Left ventricle myocardium superior (tissue), 1 donor: ENCODE measurements at places on chromosomes 16 and 17.

- DNase-seq: no peak
These were observed 24.5 kb upstream of the PHOSPHO1 start for GRCh38 chr17:49255125-49255524.

- no peak for DNase-seq
These were observed 167.1 kb upstream of the CDH13 start for GRCh38 chr16:82459580-82460256.

- no peak for DNase-seq
These were observed 358.6 kb upstream of the CDH11 start for GRCh38 chr16:65480281-65481091.

- peak; percentile 87 for DNase-seq
These were observed 49.0 kb upstream of the ZNF750 start for GRCh38 chr17:82888583-82889495.

GRCh38 chr17:72137161-72137560 is 16.3 kb downstream of the SOX9 start:
- no peak for DNase-seq

- DNase-seq: no peak
These were observed 60.8 kb downstream of the TEX14 start for GRCh38 chr17:58630883-58631522.

DNA sequence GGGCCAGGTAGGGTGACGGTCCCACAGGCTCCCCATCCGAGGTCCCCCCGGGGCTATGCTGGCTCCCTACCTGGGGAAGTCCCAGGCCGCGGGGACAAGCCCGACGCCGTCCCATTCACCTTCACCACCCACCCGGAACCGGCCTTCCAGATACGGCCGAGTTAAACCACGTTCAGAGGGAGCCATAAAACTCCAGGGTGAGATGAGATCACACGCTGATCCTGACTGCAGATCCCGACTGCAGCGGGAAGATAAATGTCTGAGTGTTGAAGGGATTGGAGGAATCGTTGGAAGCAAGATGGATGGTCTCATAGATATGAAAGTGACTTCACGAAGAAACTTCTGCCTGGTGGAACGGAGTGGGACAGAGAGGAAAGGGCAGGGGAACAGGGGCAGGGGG is 13.6 kb upstream of the C1QTNF8 start:
- DNase-seq: no peak

DNA sequence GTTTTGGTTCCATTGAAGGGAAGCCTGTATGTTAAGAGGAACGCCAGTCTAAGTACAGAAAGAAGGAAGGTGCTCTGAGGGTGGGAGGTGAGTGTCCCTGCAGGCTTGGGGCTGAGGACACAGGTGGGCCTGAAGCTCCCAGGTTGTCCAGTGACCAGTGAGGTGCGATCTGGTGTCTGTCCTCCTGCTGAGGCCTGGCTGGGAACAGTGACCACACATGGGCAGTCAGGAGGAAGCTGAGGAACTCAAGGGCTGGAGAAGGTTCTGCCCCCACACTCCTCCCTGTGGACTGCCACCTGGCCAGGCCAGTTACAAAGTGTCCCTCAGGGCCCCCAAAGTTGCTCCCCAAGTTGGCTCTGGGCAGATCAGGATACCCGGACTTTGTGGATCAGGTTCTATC is 102.1 kb downstream of the N4BP1 start:
- no peak for DNase-seq

DNA sequence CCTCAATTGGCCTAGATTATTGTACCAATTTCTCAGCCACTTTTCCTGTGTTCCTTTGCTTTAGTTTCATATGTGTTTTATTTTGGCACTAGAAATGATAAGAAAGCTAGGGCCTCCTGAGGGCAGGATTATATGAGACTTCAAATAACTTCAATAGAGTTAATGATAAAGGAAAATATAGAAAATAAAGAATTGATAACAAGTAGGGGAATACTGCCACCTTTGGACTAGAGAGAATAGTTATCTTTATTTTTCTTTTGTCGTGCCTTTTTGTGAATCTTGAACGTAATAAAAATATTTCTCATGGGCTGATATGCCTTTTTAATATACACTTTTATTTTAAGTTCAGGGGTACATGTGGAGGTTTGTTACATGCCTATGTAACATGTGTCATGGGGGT is 29.3 kb upstream of the RBL2 start:
- DNase-seq: no peak

DNA sequence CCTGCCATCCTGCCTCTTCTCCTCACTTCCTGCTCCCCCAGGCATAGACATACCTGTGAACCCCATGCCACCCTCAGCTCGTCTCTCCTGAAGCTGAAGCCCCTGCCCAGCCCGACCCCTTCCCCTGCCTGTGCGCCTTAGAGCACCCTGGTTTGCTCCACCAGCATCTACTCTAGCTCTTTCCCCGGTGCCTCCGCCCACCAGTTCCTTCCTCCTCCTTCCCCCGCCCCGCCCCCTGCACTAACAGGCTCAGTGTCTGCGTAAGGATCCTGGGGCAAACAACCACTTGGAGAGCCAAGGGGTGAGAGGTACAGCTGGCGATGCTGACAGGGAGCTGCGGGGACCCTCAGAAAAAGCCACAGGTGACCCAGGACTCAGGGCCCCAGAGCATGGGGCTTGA is 1.9 kb downstream of the GPR142 start:
- DNase-seq: peak; percentile 65

- DNase-seq: no peak
These were observed 16.9 kb downstream of the SYNRG start for GRCh38 chr17:37592291-37592690.

- DNase-seq: no peak
These were observed 53.8 kb downstream of the MRC2 start for GRCh38 chr17:62681061-62681938.

DNA sequence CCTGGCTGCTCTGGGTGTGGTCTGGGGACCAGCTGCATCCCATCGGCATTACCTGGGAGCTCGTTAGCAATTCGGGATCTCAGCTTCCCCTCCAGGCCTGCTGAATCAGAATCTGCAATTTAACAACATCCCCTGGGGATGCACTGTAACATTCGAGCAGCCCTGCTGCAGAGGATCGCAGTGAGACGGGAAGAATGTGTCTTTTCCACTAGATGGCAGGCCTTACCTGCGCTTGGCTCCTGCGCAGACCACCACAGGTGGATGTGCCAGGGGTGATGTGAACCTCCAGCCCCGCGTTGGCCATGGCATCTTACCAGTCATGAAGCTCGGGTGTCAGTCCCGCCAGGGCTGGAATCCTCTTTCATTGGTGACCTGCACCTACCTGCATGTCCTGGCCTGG is 209.9 kb downstream of the PRKCB start:
- no peak for DNase-seq

- DNase-seq: peak; percentile 80
These were observed 222.8 kb upstream of the TNRC6C start for GRCh38 chr17:77735566-77736198.

DNA sequence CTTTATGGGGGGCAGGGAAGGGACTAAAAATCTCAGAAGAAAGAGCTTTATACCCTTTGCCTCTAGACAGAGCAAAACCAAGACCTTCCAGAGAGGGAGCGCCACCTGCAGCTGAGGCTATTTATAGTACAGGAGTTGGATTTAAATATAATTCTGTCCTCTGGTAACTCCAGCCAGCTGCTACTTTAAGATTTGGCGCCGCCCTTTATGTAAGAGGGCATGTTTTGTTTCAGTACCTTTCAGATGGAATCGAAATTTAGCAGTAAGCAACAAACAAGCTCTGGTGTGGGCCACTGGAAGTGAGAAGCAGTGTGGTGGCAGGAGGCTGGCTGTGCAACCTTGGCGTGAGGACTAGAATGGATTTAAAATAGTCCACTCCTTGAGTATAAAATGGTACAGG is 5.2 kb upstream of the GUCY2D start:
- DNase-seq: peak; percentile 60

DNA sequence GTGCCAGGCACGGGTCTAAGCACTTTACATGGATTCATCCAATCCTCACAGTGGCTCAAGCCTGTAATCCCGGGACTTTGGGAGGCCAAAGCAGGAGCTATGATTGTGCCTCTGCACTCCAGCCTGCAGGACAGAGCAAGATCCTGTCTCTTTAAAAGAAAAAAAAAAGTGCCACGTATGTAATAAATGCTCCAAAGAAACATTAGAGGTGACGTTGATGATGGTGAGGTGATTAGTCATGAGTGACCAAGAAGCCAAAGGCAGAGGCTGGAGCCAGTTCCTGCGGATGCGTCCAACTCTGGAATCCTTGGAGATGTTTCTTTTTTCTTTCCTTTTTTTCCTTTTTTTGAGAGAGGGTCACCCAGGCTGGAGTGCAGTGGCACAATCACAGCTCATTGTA is 59.4 kb upstream of the SIAH1 start:
- DNase-seq: peak; percentile 46

- DNase-seq: no peak
These were observed 6.9 kb downstream of the C17orf75 start for GRCh38 chr17:32335046-32335445.

- peak; percentile 25 for DNase-seq
These were observed 112.5 kb upstream of the CHMP6 start for GRCh38 chr17:80878876-80879722.

GRCh38 chr16:2147981-2148671 is at the start of gene RAB26:
Gene RAB26, plus strand, starts transcription at chr16:2148625. Its CDS starts 159 bp downstream, at chr16:2148784.
- DNase-seq: peak; percentile 92

GRCh38 chr17:17391668-17392370 is 85.0 kb upstream of the MED9 start:
- no peak for DNase-seq

GRCh38 chr17:71703701-71704100 is 417.1 kb upstream of the SOX9 start:
- no peak for DNase-seq

GRCh38 chr17:951325-952132 is 28.0 kb downstream of the NXN start:
- DNase-seq: peak; percentile 27

DNA sequence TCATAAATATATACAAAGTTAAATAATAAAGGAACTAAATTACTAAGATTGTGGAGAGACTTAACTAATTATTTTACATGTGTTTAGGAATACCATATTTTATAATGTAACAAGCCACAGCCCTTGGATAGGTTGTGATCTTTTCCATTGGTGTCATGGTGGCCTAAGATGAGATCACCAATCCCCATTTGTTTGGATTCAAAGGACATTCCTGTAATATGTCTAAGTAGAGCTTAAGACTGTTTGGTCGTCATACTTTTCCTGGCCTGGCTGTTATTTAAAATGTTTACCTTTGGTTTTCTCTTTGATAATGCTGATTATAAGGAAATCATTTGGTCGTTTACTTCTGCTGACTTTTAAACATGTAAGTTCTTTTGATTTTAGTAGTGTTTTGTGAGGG is 118.1 kb downstream of the NLK start:
- no peak for DNase-seq

- peak; percentile 54 for DNase-seq
These were observed 879 bp downstream of the SLFN5 start for GRCh38 chr17:35243561-35244340.

DNA sequence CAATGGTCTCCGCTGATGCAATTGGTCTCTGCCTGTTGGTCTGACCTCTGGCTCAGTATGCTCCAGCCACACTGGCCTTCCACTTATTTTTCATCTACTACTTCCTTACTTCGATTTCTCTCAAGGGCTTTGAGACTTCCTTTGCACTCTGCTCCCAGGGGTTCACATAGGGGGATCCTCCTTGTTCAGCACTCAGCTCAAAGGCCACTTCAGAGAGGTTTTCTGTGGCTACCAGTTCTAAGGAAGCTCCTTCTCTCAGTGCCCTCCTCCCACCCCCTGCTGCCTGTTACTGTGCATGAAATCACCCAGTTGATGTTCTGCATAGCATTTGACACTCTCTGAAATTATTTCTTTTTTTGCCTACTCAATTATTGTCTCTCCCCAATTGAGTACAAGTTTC is 476.4 kb downstream of the HS3ST3B1 start:
- DNase-seq: no peak

DNA sequence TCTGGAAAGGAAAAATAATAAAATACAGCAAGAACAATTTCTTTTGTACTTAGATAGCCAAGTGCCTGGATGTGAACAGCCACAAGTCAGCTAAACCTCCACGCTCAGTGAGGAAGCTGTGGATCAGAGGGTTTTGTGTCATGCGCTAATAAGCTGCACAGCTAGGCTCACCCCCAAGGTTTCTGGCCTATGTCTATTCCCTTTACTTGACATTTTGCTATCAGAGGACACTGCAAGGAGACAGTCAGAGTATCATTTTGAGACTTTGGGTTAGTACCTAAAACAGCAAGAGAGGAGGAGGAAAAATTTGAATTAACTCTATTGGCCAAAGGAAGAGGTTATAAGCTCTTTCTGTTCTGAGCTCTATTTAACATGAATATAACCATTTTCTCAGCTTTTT is 139.3 kb downstream of the KCNJ2 start:
- no peak for DNase-seq

DNA sequence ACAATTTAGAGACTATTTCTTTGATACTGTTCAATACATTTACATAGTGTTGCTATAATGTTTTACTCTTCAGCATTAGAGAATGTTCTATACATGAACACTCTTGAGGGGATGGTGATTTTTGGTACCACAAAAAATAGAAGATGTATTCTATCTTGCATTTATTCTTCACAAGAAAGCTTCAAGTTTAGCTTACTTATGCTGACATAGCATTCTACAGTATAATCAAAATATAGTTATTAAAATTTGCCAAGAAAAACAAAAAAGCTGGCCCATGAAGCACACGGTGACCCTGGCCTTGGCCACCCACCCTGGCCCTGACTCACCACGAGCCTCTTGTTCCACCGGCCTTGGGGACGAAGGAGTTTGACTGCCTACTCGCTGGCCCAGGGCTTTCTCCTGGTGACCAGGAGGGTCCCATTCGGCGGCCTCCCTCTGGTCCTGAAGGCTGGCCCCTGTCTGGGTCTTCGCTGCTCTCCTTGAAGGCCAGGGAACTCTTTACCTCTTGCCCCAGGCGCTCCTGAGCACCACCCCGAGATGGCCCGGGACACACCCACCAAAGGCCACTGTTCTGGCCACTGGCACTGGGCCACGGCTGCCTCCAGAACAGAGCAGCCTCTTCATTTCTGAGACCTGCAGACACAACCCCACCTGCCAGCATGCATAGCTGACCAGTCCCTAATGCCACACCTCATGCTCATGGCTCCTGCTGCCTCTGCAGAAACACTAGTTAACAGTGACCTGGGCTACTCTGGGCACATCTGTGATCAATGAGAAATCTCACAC is 22.5 kb upstream of the ICAM2 start:
- DNase-seq: no peak
